ENCODE measurements at places on chromosomes 16 and 17.

DNA sequence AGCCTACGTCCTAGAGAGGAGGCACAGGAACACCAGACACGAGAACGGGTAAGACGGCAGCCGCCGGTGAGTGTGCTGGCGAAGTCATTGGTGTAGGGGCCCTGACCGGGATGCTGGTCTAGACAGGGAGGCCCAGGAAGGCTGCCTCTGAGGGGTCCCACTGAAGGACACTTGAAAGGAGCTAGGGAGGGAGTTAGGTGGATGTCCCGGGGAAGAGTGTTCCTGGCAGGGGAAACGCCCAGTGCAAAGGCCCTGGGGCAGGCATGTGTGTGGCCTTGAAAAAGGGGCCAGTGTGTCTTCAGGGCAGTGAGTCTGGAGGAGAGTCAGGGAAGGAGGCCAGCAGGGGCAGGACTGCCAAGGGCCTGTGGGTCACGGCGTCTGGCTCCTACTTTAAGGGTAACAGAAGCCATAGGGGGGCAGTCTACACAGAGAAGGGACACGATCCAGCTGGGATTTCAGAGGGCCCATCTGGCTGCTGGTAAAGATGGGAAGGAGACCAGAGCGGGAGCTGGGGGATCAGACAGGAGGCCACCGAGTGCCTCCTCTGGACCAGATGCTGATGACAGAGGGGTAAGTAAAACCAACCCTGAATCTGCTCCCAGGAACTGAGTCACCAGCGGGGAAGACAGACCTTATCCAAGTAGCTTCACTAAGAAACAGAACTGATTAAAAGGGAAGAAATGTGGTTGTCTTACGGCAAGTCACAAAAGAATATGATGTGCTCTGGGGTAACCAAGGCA lies 115.9 kb downstream of the LITAF start:
- DNase-seq, result no peak

DNA sequence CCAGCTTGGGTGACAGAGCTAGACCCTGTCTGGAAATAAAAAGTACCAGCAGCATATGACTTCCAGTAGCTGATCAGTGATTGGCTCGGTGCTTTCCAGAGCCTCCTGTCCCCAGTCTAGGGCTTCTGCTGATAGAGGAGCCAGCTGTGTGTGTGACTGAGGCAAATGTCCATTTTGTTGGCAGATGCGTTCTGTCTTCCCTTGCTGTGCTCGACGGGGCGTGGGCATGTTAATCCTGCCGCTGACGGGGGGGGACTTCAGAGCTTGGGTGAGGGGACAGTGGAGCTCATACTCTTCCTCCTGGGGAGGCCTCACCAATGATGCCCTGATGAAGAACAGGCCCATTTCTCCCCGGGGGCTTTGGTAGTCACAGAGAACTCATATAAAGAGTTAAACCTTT lies 14.6 kb downstream of the KCTD2 start:
- no peak for DNase-seq

- DNase-seq, result no peak
These were observed 27.1 kb upstream of the SLC39A11 start for GRCh38 chr17:73119631-73120030.

- DNase-seq, result no peak
These were observed 27.8 kb downstream of the MARCHF10 start for GRCh38 chr17:62780269-62780668.

DNA sequence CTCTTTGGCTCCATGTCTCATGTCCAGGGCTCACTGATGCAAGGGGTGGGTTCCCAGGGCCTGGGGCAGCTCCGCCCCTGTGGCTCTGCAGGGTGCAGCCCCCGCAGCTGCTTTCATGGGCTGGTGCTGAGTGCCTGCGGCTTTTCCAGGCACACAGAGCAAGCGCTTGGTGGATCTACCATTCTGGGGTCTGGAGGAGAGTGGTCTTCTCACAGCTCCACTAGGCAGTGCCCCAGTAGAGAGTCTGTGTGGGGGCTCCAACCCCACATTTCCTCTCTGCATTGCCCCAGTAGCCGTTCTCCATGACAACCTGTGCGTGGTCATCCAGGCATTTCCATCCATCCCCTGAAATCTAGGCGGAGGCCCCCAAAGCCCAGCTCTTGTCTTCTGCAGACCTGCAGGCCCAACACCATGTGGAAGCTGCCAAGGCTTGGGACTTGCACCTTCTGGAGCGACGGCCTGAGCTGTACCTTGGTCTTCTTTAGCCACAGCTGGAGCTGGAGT lies 5.2 kb downstream of the IL32 start:
- DNase-seq, result no peak

DNA sequence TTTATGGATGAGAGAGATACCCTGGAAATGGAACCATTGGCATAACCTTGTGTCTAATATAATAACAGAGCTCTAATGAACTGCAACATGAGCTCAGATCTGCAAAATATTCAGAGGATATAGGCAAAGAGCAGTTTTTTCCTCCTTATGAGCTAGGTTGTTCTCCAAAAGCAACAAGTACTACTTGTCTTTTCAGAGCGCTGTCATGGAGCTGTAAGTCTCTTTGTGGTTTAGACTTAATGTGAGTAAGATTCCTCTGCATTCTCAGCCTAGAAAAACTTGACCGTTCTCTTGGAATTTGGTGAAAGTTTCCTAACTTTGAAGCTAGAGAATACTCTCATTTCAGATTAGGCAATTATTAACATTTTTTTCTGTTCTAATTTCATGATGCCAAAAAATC lies 85.2 kb downstream of the FTO start:
- no peak for DNase-seq

- no peak for DNase-seq
These were observed 315.6 kb downstream of the SEC14L1 start for GRCh38 chr17:77456271-77456950.

DNA sequence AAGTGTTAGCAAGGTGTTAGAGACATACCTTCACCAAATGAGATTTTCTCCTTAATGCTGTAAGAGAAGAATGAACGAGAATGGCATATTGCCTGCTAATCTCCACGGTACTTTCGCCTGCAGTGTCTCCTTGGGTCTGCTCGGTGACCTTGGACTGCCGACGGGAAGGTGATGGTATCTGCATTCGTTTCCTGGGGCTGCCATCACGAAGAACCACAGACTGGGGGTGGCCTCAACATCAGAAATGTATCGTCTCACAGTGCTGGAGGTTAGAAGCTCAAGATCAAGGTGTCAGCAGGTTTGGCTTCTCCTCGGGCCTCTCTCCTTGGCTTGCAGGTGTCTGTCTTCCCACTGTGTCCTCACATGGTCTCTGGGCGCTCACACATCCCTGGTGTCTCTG lies 86.3 kb upstream of the TNRC6C start:
- DNase-seq, result no peak

DNA sequence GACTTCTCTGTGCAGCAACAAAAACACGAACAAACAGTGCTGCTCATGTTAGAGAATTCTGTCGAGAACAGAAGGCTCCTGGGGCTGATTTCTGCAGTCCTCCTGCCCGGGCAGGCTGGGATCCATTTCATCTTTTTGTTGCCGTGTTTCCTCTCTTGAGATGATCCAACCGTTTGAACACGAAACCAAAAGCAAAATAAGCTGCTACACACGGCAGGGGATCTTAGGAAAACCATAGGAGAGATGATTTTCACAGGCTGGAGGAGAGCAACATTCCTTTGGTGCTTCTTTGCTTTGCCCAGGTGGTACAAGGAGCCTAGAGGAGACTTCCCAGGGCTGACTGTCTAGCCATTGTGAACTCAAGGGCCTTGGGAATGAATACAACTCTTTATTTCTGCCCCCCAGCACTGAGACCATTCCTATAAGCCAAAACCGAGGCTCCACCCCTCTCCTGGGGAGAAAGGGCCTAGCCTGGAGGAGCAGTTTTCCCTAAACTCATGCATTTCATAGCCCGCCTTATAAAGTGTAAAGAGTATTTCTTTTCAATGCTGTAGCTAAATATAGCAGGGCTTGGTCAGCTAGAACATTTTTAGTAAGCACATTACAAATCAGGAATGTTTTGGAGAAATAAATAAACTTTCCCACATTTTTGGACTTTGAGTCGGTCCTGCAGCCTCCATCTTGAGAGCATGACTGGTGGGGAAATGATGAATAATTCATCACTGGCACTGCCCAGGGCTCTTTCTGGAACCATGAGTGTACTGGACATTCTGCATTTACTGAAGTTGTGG lies 7.7 kb downstream of the FOXL1 start:
- no peak for DNase-seq

GRCh38 chr17:979539-980405 lies at the start of gene NXN:
NXN (minus strand) TSS chr17:979776.
- DNase-seq, result peak; percentile 70

DNA sequence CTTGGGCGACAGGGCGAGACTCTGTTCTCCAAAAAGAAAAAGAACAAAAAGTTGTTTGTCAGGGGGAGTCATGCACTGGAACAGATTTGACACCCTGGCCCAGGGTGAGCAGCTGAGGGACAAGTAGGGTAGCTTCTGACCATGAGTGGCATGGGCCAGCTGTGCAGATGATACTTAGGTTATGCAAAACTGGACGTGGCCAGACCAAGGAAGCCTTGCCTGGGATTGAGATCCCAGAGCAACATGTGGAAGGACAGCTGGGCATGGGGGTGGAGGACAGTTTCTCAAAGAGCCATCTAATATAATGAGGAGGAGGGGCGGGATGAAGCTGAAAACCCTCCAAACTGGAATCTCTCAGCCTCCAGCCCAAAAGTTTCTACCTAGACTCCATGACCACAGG lies 19.6 kb upstream of the SLC35B1 start:
- DNase-seq, result no peak

DNA sequence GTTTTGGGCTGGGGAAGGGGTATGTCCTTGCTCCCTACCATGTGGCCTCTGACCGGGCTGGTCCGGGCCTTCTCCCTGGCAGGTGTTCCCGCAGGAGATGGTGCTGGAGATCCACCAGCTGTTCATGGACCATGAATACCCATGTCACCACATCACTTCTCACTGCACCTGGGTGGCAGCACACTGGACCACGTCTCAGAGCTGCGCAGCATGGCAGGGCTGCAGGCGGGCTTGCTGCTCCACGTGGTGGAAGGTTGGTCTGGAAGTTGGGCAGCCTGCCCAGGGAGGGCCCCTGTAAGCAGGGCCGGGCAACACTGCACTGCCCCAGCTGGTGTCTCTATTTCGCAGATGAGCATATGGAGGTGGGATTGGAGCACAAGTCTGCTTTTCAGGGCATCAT lies 169.5 kb upstream of the ZNF267 start:
- no peak for DNase-seq

- no peak for DNase-seq
These were observed 15.0 kb upstream of the MT4 start for GRCh38 chr16:56549744-56550385.

- no peak for DNase-seq
These were observed 19.2 kb upstream of the CACNG4 start for GRCh38 chr17:66945147-66945835.

DNA sequence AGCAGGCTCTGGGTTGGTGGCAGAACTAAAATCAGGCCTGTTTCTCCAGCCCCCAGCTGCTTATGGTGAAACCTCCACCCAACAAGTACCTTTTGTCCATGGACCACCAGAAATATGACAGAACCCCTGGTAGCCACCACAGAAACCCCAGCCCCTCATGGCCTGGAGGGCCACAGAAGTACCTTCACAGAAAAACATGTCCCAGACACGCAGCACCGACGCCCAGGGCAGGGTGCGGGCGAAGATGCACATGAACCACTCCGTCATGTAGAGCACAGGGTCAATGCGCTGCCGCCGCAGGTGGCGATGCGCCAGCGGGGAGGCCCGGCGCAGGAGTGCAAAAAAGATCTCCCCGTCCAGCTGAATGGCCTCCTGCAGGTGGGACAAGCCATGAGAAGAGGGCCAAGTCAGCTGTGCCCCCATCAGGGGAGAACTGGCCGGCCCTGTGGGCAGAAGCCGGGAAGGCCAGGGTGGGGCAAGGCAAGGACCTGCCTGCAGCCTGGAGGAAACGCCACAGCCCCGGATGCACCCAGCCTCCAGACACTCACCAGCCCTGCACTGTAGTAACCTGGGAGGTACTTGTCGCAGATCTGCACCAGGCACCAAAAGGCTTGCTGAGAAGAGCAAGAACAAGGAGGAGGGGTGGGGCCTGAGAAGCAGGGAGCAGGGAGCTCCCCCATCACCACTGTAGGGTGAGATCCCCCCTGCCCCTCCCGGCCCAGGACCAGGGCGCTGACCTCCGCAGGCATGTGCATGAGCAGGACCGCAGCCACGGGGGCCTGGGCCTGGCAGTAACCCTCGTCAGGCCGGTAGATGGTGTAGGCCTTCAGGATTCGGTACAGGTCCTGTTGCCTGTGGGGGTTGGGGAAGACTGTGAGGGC lies 4.1 kb upstream of the CD2BP2 start:
- DNase-seq, result no peak

DNA sequence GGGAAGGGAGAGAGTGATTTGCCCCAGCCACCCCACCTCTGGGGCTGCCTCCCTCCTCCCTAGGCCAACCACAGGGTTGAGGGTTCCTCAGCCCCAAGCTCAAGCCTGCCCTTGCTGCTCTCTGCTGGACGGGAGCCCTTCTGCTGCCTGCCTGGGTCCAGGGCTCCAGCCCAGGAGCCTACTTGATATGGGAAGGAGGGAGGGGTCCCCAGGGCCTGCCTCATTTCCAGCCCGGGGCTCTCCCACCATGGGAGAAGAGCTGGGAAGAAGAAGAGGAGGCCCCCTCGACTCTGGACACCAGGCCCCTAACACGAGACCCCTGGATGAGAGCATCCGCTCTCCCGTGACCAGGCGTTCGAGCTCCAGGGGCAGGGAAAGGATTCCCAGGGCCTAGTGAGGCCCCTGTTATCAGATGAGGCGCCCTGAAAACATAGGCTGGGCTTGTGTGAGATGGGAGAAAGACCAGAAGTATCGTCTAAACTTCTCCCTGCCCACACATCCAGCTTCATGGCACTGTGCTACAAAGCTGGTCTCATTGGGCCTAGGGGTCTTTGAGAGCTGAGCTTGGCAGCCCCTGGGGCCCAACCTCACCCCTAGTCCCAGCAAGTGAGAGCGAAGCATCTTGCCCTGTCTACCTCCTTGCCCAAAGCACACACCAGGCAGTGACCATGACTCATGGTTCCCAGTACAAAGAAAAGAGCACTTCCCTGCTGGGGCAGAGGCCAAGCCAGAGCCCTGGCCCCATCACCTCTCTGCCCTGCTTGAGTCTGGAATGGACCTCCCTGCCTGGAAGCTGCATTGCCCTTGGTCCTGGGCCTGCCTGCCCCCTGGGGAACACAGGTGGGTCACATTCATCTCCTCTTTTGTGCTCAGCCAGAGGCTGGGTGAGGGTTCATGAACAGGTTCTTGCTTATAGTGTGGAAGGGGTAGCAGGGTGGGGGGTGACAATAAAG lies 987 bp downstream of the SLC16A5 start:
- no peak for DNase-seq

DNA sequence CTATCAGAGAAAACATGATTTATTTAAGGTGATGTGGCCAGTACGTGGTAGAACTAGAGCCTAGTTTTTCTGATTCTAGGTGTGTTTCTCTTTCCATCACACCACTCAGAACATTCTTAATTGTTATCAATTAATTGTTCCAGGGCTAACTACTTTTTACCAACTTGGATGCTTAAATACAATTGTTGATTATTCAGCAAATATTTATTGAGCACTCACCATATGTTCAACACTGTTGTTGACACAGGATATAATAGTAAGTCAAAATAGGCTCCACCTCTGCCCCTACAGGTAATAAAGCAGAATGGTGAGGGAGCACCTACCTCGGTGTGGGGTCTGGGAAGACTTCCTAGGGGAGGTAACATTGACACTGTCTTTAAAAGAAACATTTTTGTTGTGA lies 16.1 kb downstream of the GNAO1 start:
- DNase-seq, result no peak
